ENCODE measurements at places on chromosomes 2 and 18. TPM values are rescaled to one million over a fixed set of nuclear protein-coding genes. Genes with fewer than 3 reads are reported as not detected.

The ANKRD30BL gene
- not detected for polyA plus RNA-seq

The IL1A gene
- 0.07 TPM for polyA plus RNA-seq

The ABCB11 gene
- not detected for polyA plus RNA-seq

The B3GNT7 gene
- polyA plus RNA-seq, result 0.01 TPM

The C1D gene
- 55.2 TPM for polyA plus RNA-seq

The GCG gene
- polyA plus RNA-seq, result not detected

The CIB4 gene
- not detected for polyA plus RNA-seq

The CCDC68 gene
- 5.1 TPM for polyA plus RNA-seq

Measured in fibroblast of lung (primary cell).